ENCODE measurements at places on chromosomes 4 and X.

- DNase-seq = no peak
These were observed 479.8 kb downstream of the RAPGEF2 start for GRCh38 chr4:159582685-159583084.

- DNase-seq = no peak
These were observed 13.1 kb upstream of the DRP2 start for GRCh38 chrX:101206471-101206870.

GRCh38 chr4:168569066-168569930, 72.4 kb downstream of the PALLD start:
- DNase-seq = no peak

DNA sequence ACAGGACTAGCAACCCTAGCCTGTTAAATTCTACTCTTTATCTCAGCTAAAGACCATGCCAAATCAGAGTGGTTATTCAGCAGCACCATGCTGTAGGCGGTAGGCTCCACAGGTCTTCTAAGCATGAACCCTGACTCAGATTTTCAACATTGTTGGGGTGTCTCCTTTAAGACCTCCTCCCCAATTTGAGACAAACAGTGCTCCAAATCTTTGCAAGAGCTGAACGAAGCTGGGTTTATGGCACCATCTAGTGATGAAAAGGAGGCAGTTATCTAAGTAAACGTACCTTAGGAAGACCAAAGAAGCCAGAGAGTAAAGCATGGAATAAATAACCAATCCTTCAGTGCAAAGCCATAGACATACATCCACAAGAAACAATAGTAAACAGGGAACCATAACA, 334.5 kb upstream of the SLC7A11 start:
- DNase-seq = no peak

DNA sequence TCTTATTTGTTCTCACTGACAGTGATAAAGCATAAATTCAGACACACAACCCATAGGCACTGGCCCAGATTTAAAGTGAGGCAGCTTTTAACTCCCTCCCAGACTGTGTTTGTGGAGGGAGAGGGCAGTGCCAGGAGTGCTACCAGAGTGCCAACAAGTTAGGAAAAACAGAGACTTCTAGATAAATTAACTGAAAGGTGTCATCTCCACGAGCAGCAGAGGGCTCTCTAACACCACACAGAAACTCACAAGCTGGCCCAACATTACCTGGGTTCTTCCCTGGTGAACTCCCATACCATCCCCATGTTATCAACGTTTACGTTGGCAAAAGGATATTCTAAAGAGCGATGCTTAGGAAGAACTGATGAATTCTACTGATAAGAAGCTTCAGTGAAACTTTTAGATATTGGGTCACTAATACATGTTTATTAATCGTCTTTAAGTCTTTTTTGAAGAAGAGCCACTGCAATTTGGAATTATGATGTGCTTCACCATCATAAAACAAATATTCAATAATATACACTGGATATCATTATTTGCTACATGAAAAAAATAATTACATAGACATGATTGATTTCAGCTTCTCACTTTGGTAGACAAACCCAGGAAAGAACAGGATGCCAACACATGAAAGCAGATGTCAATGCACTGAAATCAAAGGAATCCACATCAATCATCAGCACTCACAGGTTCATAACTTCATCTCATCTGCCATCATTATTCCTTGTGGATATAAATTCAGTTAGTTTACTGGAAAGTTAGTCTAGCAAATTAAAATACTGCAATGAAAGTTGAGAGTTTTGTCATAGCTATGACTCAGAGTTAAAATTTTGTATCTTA, 121.2 kb upstream of the NAP1L5 start:
- DNase-seq = no peak

DNA sequence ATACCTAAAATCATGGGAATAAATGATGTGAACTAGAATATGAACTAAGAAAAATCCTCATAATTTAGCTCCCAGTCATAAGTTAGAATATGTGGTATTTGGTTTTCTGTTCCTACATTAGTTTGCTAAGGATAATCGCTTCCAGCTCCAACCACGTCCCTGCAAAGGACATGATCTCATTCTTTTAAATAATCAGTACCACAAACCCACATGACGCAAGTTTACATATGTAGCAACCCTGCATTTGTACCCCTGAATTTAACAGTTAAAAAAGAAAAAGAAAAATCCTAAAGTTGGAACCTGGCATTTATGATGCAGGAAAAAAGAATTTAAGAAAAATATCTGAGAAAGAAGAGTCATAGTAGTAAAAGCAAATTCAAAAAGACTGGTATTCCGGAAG, 13.3 kb downstream of the UBA6 start:
- no peak for DNase-seq

GRCh38 chr4:184427687-184428086, 46.7 kb downstream of the IRF2 start:
- no peak for DNase-seq

GRCh38 chrX:19177721-19178120, 55.5 kb upstream of the ADGRG2 start:
- no peak for DNase-seq

DNA sequence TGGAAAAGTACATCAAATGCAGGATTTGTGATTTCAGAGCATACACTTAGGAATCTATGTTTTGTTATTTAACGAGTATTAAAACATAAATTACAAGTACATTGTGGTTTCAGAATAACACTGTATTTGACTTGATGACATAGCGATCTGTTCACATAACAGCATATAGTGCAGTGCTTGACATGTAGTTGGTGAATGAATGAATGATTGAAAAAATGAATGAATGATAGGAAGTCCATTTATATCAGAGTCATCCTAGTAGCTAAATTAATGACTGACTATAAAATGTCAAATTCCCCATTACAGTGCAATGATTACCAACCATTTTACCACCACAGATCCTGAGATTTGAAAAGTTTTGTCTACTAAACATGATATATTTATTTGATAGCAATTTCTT, 114.6 kb upstream of the FAT1 start:
- DNase-seq = no peak
